ENCODE measurements at places on chromosomes 7 and 10.
A peak's percentile ranks its signal among the peaks of the same experiment; 100 is the strongest.

DNA sequence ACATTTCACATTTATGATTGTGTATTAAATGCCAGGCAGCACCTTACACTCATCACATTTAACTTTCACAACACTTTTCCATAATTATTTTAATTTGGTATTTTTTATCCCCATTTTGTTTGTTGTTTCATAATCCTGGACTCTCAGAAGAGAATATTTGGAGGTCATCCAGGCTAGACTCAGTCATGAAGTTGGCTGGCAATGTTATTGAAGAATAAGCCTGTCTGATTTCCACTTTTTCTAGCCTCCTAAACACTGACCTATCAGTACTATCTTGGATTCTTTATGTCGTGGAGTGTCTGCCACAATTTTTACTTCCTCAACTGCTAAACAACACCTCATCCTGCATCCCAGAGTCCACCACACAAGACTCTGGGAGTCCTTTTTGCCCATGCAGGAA lies 372.3 kb upstream of the NRP1 start:
- DNase-seq: no peak

DNA sequence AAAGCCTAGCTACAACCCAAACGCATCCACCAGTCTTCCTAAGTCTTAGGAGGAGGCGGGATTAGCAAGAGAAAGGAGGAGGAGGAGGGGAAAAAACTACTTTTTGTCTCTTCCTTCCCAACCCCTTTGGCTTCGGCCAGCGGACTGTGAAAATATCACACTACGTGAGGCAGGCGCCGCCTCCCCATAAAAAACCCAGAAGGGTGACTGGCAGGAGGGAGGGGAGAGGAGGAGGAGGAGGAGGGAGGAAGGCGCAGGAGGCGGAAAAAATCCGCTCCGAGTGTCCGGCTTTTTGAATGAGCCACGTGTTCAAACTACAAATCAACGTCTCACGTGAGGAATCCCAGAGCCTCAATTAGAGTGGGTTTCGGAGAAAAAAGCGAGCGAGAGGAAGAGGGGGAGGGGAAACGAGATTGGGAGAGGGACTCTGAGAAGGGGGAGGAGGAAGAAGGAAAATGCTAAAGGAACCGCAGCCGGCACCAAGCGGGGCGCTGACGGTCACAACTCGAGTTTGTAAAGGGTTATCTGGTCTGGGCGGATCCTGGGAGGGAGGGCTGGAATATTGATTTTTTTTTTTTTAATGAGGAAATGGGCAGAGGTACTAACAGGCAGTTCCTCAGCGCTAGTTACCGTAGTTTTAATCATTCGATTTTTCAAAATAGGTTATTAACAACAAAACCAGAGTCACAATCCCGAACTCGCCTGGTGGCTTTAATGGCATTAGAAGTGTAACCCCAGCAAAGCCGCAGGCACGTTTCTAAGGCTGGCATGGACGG lies at the start of gene IGF2BP3:
TSS of gene IGF2BP3 (minus strand) at position 162 of the 776 bp plus-strand sequence. CDS start 381 bp downstream, outside the sequence.
- peak; percentile 96 for DNase-seq

- DNase-seq: no peak
Measured at GRCh38 chr10:116115797-116116196, 157.2 kb downstream of the GFRA1 start.

GRCh38 chr7:13748998-13749397 lies 240.5 kb downstream of the ETV1 start:
- DNase-seq: no peak

DNA sequence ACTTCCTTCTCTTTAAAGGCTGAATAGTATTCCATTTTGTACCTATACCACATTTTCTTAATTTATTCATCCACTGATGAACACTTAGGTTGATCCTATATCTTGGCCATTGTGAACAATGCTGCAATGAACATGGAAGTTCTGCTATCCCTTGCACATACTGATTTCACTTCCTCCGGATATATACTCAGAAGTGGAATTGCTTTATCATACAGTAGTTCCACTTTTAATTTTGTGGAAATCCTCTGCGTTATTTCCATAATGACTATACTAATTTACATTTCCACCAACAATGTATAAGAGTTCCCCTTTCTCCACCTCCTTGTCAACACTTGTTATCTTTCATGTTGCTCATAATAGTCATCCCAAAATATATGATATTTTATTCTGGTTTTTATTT lies 312.6 kb downstream of the PLXDC2 start:
- DNase-seq: no peak

- DNase-seq: no peak
Measured at GRCh38 chr10:126068322-126068721, 172.0 kb downstream of the FANK1 start.

- DNase-seq: no peak
Measured at GRCh38 chr10:109207361-109207760, 716.0 kb downstream of the XPNPEP1 start.

GRCh38 chr7:135204341-135204749 lies 7.0 kb downstream of the WDR91 start:
- DNase-seq: no peak

- DNase-seq: peak; percentile 84
Measured at GRCh38 chr10:101297901-101298486, 56.0 kb upstream of the BTRC start.

GRCh38 chr10:60964257-60965235 lies 20.6 kb upstream of the RHOBTB1 start:
- DNase-seq: peak; percentile 85

DNA sequence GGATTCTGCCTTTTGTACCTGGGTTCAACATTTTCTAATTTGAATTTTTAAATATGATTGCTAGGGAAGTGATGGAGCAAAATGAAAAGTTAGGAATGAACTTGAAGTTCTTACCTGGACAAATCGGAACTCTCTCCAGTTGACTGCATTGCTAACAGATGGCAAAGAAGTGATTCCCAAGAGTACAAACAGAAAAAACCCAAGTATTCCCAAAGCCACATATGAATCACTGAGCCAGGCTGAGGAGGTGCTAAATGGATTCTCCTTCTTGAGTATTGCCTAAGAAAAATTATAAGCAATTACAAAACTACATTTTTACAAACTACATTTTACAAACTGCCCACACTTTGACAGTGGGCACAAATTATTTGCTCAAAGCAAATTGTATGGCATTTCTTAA lies 25.9 kb downstream of the STEAP4 start:
- no peak for DNase-seq

- DNase-seq: no peak
Measured at GRCh38 chr7:12239806-12240205, 28.7 kb downstream of the TMEM106B start.

DNA sequence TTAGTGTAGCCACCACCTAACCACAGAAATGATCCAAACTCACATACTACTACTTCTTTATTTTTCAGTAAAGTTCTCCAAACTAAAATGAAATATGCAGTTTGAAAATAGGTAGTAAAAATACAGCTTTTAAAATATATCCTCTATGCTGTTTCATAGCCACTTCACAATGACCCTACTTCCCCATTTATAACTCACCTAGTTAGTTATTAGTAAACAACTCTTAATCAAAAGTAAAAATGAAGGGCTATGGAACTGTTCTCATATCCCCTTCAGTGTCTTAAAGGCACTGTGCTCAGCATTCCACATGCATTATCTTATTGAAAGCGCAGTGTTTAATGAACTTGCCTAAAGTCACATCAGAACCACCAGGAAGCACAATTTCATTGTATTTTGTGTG lies 43.5 kb downstream of the KMT2C start:
- no peak for DNase-seq

GRCh38 chr10:112026438-112026837 lies 157.1 kb downstream of the GPAM start:
- DNase-seq: no peak

- DNase-seq: no peak
Measured at GRCh38 chr7:93873998-93874574, 16.5 kb downstream of the TFPI2 start.

GRCh38 chr10:95457319-95457886 lies 103.8 kb downstream of the SORBS1 start:
- no peak for DNase-seq

All from left lung (tissue), 14 donors.